ENCODE measurements at places on chromosomes 3 and 15. TPM values are rescaled to one million over a fixed set of nuclear protein-coding genes. Genes with fewer than 3 reads are reported as not detected.

LMCD1 gene
- total RNA-seq: 43.3 TPM

DNAJC19 gene
- total RNA-seq: 43.1 TPM

MINAR1 gene
- total RNA-seq: 0.70 TPM

- DNase-seq: no peak
Measured at GRCh38 chr3:112610121-112610520, 30.8 kb downstream of the CCDC80 start.

GABRG3 gene
- 1.6 TPM for total RNA-seq

DNA sequence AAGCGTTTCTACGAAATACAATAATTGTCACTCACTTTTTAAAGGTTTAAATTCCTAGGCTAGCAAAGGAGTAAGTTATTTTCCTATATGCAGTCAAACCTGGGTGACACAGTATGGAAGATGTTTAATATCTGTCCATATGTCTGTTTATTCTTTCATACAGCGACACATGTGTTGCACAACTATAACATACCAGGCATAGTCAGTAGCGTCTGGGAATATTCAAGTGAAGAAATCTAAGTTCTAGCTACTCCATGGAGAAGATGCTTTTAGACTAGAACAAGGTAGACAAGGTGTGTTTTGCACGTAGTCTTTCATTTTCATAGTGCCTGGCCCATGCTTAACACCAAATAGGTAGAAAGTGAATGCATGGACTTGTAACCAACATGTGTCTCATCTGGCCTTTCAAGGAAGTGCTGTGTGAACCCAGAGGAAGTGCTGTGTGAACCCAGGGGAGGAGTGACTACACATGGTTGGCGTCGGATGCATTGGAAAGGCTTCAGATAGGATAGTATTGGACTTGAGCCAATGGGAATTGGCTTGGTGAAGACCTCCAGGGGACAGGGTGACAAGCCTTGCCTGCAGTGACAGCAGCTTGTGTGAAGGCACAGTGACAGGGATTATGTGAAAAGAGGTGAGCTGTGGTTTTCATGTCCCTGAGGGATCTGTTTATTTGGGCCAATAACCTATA is 267.0 kb downstream of the PTPRG start:
- DNase-seq: no peak
